Thoracic aorta (tissue), 2 donors: ENCODE measurements at places on chromosomes 6 and 20.

GRCh38 chr6:144559865-144560593 lies 274.9 kb downstream of the UTRN start:
- no peak for DNase-seq

DNA sequence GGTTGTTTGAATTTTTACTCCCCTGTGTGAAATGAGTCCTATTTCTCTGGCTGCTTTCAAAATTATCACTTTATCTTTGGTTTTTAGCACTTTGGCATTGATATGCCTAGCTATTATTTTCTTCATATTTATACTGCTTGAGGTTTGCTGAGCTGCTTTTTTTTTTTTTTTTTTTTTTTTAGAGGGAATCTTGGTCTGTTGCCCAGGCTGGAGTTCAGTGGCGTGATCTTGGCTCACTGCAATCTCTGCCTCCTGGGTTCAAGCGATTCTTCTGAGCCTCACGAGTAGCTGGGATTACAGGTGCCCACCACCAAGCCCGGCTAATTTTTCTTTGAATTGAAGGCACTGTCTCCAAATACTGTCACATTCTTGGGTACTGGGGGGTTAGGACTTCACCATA lies 40.6 kb downstream of the STXBP5 start:
- DNase-seq = no peak

DNA sequence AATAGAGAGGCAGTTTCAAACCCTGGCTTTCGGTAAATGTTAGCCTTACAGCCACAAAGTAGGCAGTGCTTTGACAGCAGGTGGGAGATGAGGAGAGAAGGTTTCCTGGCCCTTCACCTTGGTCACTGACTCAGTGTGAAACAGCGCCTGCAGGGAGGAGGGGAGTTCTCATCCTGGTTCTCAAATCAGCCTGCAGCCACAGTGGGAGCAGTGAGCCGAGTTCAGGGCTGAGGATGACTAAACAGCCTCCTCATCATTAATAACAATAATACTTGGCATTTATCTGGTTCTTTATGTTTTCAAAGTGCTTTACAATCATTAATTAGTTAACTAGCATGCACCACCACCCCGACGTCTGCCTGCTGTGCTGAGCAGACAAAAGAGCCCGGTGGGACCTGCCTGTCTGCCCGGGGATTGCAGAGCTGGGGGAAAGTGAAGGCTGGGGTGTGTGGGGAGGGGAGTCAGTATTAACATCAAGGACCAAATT lies 59.6 kb downstream of the PRDM1 start:
- no peak for DNase-seq

- DNase-seq = no peak
Measured at GRCh38 chr6:80544976-80545722, 438.7 kb downstream of the BCKDHB start.

DNA sequence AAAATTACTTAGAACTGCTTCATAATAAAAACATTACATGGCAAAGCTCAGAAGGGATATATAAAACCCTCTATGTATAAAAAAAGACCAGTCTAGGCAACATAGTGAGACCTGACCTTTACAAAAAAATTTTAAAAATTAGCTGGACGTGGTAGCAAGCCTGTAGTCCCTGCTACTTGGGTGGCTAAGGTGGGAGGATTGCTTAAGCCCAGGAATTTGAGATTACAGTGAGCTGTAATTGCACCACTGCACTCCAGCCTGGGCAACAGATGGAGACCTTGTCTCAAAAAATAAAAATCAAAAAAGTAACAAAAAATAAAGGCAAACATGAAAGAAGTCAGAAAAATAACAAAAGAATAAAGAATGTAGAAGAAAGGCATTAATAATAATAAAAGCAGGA lies 21.5 kb upstream of the TPD52L1 start:
- no peak for DNase-seq

GRCh38 chr20:208942-209566 lies 18.0 kb upstream of the DEFB129 start:
- DNase-seq = no peak
